ENCODE measurements at places on chromosomes 13 and 19. TPM values are rescaled to one million over a fixed set of nuclear protein-coding genes. Genes with fewer than 3 reads are reported as not detected.

Gene SLC15A1
- total RNA-seq, result 5.3 TPM

Gene ZNF730
- total RNA-seq, result not detected

Gene C13orf46
- total RNA-seq, result not detected

Gene TEX26
- total RNA-seq, result not detected

Gene IFNL4
- total RNA-seq, result not detected

Gene PLPPR2
- total RNA-seq, result 9.5 TPM

Gene ZNF83
- total RNA-seq, result 18.7 TPM

Gene HSH2D
- total RNA-seq, result 0.41 TPM

Gene PRKACA
- 42.8 TPM for total RNA-seq

Gene ZFP30
- 5.8 TPM for total RNA-seq

Gene RXFP2
- total RNA-seq, result not detected

Gene ZNF324B
- 6.5 TPM for total RNA-seq

Gene RNF225
- 5.0 TPM for total RNA-seq

Gene KLHL26
- 6.6 TPM for total RNA-seq

Gene KLK4
- not detected for total RNA-seq
